ENCODE measurements at places on chromosomes 3 and 15.

- DNase-seq = no peak
Measured at GRCh38 chr3:71441925-71442651, 141.4 kb downstream of the FOXP1 start.

DNA sequence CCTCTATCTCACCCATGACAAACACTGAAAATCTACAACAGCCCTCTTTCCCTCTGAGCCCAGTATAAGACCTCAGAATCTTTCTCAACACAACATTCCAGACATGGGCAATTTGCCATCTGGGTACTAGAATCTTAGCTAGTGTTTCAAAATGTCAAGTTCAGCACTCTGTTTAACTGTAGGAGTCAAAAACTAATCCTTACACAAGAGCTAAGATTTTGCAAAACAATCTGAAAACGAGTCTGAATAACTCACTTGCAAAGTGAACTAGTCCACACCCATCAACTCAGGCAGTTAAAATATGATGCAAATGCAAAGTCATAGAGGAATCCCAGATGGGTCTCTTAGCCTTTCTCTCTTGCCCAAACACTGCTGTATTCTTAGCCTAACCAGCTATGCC is 67.8 kb downstream of the GPR176 start:
- no peak for DNase-seq

- DNase-seq = no peak
Measured at GRCh38 chr3:20080956-20081554, 40.8 kb downstream of the KAT2B start.

GRCh38 chr3:157280786-157281185 is 120.8 kb upstream of the CCNL1 start:
- DNase-seq = no peak

- no peak for DNase-seq
Measured at GRCh38 chr15:93613386-93613785, 524.4 kb upstream of the RGMA start.

DNA sequence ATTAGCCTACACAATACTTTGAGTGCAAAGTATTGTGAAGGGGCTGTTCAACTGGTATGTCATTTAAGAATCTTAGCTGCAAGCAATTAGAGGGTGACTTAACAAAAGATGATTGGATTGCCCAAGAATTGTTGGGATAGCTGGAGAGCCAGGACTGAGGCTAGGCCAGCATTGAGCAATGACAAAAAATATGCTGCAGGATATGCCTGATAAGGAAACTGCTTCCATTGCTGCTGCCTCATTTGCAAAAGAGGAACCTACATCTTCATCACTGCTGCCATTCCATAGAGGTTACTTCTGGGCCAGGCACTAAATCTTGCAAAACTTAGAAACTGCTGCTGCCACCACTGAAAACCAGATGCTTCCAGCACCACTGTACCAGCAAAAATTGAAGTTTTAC is 108.0 kb upstream of the TBC1D5 start:
- no peak for DNase-seq

- DNase-seq = no peak
Measured at GRCh38 chr15:70955151-70955550, 62.5 kb downstream of the LRRC49 start.

GRCh38 chr15:99118801-99119546 is 14.1 kb downstream of the SYNM start:
- no peak for DNase-seq

- DNase-seq = no peak
Measured at GRCh38 chr15:81454024-81454423, 80.0 kb upstream of the TMC3 start.

GRCh38 chr15:70748281-70748747 is 15.0 kb downstream of the UACA start:
- DNase-seq = no peak

DNA sequence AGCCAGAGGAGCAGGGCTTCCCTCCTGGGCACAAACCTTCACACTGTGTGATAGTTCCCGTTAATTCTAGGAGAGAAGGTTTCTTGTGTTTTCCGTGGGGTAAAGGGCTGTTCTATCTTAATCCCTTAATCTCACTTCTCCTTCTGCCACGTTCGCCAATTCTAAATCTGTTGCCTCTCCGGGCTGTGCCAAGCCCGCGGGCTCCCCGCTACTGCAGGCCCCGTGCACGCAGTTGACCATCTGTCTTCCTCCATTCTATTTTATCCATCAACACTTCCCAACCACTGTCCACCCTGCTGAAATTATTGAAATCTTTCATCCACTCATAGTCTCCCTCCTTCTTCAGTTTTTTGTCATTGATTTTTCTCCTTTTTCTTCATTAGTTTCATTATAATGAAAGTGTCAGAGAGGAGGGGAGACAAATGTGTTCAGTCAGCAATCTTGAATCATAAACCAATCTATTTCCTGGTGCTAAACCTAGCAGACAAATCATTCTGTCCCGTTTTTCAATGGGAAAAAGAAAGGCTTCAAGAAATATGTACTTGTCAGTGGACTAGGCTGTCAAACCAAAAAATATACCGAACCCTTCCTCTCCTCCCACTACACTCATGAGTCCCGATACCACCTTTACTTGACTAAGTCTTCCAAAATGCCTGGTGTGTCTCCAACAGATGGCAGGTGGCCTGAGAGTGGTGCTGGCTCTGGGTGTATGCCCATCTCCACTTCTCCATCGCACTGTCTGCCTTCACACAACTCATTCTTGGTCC is 39.6 kb downstream of the SLCO2A1 start:
- DNase-seq = no peak

DNA sequence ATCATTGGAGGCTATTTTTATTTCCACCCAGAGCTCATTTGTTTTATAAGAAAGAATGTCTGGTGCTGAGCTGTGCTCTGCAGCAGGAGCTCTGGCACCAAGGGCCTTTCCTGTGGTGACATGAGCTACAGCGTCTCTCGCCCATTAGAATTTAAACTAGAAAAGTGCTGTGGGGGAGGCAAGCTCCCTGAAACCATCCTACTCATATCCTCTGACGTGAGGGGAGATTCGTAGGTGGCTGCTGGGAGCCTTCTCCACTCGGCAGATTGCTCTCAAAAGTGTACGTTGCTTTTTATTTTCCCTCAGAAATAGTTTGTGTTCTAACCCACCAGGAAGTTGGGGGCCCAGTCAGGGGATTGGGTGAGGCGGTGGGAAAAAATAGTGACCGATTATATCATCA is 76.3 kb upstream of the ARHGEF3 start:
- peak; percentile 20 for DNase-seq

DNA sequence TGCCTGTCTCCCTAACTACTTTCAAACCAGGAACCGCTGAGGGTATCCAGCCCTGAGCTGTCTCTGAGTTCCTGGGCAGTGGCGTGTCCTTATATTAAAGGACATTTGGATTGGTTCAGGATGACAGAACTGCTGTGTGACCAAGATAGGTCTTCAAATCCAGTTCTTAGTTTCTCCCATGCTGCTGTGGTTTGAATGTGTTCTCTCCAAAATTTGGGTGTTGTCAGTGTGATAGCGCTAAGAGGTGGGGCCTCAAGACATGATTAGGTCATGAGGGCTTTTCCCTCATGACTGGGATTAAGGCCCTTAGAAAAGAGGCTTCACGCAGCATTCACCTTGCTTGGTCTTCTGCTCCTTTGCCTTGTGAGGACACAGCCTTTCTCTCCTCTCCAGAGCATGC is 376.5 kb upstream of the TPM1 start:
- no peak for DNase-seq

GRCh38 chr3:152434142-152434541 is 165.4 kb downstream of the MBNL1 start:
- DNase-seq = no peak

DNA sequence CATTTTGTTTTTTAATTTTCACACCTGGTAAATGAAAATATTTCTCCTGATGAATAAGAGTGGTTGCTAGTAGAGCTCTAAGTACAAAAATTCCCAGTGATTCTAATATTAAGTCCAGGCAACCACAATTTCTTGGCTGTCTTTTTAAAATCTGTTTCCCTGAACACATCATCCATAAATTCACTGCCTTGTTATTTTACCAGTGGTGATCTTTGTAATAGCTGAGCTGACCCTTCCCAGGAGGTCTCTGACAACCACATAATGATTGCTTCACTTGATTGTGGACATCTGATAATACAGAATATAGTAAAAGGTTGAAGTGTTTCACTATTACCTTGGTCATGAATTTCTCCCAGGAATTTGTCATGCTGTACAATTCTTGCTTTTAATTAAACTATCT is 13.9 kb upstream of the TOP2B start:
- DNase-seq = no peak

- no peak for DNase-seq
Measured at GRCh38 chr3:156725682-156726081, 51.3 kb downstream of the TIPARP start.

DNA sequence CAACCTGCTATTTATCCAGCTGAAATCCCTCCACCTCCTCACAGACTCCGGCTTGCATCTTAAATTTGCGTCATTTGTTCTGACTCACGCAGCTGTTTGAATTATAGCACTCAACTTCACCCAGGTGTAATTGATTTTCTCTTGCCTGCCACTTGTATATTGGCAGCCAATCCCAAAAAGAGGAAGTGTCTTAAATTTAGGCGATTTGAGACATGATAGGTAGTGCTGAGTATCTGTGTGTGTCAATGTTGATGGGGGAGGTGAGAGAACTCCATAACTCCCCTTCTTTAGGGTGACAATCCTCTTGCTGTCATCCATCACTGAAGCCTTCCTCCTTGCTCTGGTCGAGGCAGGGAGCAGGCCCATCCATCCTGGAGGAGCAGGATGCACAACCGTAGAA is 77.2 kb upstream of the TPRG1 start:
- no peak for DNase-seq

DNA sequence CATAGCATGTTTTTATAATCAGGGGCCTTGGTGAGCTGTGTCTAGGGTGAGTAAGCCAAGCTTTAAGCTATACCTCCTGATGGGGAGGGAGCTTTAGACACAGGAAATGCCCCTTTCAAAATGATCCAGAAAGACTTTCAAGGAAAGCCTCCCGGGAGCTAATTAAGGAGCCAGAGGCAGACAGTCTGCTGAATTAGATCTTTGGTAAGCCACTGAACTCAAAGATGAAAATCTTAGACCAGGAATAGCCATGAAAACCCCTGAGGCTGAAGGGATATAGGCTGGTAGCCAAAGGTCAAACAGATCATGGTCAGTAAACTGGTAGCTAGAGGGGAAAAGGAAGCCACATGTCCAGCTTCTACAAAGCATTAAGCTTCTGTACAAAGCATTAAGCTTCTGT is 42.7 kb upstream of the GAP43 start:
- DNase-seq = no peak

GRCh38 chr3:11532931-11533391 is 110.8 kb downstream of the VGLL4 start:
- DNase-seq = no peak

- DNase-seq = no peak
Measured at GRCh38 chr3:32847528-32847927, 29.7 kb downstream of the TRIM71 start.

DNA sequence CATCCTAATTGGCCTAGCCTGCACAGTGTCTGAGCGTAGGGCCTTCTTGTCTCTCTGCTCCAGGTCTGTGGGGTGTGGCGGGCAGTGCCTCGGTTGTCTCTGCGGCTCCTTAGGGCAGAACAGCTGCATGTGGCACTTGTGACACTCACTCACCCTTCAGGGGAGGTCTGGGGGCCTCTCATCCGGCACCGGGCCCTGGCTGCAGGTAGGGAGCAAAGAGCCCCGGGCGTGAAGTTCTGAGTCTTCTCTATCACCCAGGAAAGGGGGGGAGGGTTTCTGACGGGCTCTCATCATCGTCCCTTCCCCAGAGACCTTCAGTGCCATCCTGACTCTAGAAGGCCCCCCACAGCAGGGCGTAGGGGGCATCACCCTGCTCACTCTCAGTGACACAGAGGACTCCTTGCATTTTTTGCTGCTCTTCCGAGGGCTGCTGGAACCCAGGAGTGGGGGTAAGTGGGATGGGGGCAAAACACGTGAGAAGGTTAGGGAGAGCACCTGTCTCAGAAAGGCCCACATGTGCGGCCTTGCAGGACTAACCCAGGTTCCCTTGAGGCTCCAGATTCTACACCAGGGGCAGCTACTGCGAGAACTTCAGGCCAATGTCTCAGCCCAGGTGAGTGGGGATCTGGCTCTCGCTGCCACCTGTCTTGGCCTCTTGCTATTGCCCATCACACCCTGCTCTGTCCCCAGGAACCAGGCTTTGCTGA is 2.6 kb downstream of the CHRD start:
- DNase-seq = no peak

DNA sequence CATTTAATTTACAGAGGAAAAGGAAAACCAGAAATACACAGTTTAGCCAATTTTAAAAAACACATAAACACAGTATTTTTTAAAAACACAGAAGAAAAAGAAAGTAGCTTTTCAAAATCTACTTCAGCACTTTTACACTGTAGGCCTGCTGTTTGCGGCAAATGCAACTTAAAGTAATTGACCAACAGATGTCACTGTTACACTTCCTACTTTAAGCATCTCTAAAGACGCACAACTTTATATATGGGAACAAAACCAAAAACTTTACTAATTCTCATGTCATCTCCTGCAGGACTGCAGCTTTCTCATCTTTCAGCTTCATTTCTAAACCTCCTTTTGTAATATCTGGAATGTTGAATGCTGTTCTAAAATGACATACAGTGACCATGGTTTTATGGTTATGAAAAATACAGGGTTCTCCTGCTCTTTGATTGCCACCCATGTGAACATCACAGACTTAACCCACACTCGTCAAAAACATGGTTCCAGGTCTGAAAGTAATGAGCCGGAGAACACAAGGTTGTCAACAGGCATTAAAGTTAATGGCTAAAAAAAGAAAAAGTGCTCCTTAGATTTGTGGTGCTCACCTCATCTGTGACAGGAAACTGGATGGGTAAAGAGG is 107.9 kb downstream of the FMN1 start:
- no peak for DNase-seq

GRCh38 chr15:52155878-52156277 is 35.3 kb downstream of the GNB5 start:
- DNase-seq = no peak

DNA sequence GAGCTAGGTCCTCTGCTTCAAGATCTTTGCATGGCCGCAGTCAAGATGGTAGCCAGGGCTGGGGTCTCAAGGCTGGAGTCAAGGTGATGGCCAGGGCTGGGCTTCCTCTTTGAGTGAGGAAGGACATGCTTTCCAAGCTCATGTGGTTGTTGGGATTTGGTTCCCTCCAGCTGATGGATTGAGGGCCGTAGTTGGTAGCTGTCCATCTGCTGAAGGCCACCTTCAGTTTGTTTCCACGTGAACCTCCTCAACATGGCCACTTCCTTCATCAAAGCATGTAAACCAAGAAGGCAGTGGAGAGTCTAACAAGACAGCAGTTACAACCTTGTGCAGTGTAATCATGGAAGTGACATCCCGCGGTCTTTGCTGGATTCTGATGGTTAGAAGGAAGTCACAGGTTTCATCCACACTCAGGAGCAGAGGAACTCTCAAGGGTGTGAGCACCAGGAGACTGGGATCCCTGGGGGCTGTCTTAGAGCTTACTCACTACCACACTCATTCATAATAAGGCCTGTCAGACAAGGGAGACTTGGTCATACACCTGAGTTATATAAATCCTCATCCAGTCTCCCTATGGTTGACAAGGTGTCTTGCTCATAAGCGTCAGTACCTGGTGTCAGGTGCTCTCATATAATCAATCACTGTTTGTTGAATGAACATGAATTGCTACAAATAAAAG is 42.1 kb downstream of the ABHD5 start:
- DNase-seq = no peak

DNA sequence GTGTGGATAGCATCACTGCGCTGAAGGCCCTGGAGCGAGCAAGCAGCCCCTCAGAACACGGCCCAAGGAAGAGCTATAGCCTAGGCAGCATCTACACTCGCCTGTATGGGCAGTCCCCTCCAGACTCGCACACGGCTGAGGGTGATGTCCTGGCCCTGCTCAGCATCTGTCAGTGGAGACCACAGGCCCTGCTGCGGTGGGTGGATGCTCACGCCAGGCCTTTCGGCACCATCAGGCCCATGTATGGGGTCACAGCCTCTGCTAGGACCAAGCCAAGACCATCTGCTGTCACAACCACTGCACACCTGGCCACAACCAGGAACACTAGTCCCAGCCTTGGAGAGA is 20.5 kb downstream of the ATRIP start:
- no peak for DNase-seq

Data from activated T-helper 1 cell treated with anti-CD3 and anti-CD28 coated beads, Interleukin-2, amount 50 U/mL, for 16 hours (primary cell).